ENCODE measurements at places on chromosomes 2 and 18.

DNA sequence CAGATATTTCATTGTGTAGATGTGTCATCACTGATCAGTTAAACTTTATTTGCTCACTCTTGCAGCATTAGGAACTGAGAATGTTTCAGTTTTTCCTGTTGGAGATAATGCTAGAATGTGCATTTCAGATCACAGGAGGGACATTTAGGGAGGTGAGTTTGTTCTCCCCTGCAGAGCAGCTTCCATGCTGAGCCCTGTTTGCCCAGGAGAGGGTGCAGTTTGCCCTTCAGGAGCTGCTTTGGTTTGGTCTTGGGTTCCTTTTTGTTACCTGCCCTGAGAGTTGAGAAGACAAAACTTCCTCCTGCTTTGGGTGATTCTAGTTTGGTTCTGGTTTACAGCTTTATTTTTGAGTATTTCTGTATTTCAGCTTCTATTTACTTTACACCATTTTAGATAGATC is 49.9 kb downstream of the DGKD start:
- DNase-seq: peak; percentile 69

GRCh38 chr2:189858291-189858690 is 74.0 kb downstream of the PMS1 start:
- no peak for DNase-seq

- no peak for DNase-seq
These were observed 576 bp upstream of the FSHR start for GRCh38 chr2:49154891-49155290.

- DNase-seq: peak; percentile 75
These were observed at the start of gene DTNB for GRCh38 chr2:25673300-25674076. Gene DTNB (minus strand): TSS chr2:25673577. CDS start chr2:25652660, 20,917 bp downstream.

DNA sequence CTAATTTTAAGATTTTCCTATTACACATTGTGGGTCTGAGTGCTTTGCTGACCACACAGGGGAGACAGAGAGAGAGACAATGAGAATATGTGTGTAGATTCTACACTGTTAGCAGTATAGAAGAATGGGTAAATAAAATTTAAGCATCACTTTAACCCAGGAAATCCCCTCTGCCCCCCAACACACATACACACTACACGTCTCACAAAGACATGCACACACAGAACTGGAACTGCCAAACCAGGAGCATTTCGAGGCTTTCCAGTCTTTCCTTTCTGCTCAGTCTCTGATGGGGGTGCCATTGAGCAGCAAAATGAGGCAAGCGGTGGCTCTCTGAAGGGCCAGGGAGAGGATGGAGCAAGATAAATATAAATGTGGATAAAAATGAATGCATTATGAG is 2.5 kb downstream of the MERTK start:
- DNase-seq: no peak

DNA sequence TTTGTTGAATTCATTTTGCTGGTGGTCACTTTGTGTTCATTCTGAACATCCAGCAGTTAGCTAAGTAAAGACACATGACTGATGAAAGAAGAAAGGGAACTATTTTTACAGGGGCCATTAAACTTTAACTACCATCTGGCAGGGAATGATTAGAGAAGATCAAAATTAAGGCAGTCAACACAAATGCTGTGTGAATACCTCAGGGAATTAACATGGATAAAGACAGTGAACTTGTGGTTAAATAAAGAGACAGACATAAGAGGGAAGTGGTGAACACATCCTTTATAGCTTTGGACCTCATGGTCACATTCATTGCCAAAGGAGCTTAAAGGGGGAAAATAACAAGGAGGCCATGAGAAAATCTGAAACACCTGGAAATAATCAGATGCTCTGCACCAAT is 52.6 kb upstream of the ATP5MC3 start:
- no peak for DNase-seq

GRCh38 chr2:183541766-183542165 is 417.5 kb downstream of the NUP35 start:
- no peak for DNase-seq

DNA sequence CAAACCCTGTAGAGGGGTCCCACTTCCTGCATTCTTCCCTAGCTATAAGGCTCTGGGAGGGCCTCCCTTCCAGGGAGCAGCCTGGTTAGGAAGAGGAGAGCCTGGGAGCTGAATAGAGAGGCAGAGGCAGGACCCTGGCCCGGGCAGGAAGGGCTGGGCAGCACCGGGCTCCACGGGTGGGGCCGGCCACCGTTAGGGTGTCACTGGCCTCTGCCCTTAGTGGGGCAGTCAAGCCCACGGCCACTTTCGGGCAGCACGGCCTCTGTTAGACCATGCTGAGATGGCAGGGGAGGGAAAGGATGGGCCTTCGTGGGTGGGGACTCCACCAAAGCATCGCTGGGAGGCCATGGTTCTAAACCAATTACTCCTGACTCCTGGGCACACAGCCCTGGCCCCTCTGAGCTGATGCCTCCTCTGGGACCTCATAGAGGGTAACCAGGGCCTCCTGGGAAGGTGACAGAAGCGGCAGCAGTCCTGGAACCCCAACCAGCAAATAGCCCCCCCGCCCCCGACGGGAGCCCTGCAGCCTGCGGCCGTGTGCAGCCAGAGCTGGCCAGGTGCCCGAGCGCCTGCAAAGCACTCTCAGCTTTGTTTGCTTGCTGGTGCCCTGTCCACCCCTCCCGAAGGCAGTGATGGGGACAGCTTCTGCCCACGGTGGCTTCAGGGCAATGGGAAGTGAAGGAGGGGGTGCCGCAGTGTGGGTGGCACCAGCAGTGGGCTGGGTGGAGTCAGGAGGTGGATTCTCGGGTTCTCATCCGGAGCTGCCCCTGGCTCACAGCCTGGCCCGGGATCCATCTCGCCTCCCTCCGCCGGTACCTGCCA is 16.3 kb upstream of the HPCAL1 start:
- no peak for DNase-seq

All from CD4-positive, alpha-beta T cell treated with Interferon gamma for 1 hour (primary cell).